ENCODE measurements at places on chromosomes 16 and 17. TPM values are rescaled to one million over a fixed set of nuclear protein-coding genes. Genes with fewer than 3 reads are reported as not detected.

DNA sequence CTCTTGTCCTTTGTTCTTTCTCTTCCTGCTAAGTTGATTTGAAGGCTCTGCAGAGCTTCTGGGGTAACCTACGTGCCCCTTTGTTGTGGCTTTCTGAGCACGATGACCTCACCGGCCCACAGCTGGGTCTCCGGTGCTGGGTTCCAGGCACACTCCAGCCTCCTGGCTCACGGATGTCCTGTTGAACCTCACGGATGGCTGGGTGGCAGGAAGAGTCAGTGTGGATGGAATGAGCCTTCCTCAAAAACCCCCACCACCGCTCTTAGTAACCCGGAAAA lies 116.0 kb downstream of the SOCS1 start:
- no peak for DNase-seq

Gene FAM20A
- 0.72 TPM for total RNA-seq

Gene NPIPA2
- total RNA-seq = 1.4 TPM

Gene KRTAP4-9
- not detected for total RNA-seq

Gene SLC2A4
- total RNA-seq = 1.9 TPM
